SIG-M5 (cell line): ENCODE measurements at places on chromosomes 3 and 15.

- DNase-seq, result no peak
These were observed 6.6 kb downstream of the ISG20 start for GRCh38 chr15:88645171-88646087.

DNA sequence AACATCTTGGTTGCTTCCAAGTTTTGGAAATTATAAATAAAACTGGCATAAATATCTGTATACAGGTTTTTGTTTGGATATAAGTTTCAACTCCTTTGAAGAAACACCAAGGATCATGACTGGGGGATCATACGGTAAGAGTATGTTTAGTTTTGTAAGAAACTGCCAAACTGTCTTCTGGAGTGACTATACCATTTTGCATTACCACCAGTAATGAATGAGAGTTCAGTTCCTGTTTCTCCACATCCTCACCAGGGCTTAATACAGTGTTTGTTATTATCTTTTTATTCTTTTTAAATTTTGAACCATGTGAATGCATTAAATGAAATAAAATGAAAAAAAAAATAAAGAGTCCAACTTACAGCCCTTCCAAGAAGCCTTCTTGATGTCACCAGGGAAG lies 3.7 kb upstream of the ANKUB1 start:
- no peak for DNase-seq

- no peak for DNase-seq
These were observed 315.9 kb upstream of the SEMA6D start for GRCh38 chr15:47401427-47401826.

DNA sequence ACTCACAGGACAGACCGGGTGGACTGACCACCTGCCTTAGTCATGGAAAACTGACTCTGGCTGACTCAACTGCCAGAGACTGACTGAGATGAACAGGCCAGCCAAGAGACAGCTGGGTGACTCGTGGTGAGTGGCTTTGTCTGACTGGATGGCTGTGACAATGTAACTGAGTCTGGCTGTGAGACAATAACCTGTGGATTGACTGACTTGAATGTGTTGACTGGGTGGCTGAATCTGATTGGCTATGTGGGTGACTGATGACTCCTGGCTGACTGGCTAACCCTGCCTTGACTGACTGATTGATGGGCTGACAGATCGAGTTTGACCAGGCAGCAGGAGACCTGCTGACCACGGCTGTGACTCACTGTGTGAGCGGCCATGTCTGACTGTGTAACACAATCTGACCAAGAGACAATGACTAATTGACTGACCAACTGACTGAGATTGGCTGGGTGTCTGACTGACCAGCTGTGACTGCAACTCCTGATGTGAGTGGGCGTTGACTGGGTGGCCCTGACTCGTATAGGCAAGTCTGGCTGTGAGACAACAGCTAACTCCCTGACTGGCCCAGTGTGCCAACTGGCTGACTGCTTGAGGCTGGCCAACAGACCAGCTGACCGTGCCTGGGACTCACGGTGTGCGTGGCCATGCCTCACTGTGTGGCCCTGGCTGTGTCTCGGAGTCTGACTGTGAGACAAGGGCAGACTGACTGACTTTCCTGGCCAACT lies 509.1 kb downstream of the SHQ1 start:
- no peak for DNase-seq

GRCh38 chr3:46096781-46097180 lies 69.5 kb upstream of the XCR1 start:
- no peak for DNase-seq

- DNase-seq, result no peak
These were observed 17.1 kb downstream of the LIMD1 start for GRCh38 chr3:45611628-45612081.

GRCh38 chr3:126956361-126956760 lies 26.6 kb upstream of the PLXNA1 start:
- DNase-seq, result no peak

DNA sequence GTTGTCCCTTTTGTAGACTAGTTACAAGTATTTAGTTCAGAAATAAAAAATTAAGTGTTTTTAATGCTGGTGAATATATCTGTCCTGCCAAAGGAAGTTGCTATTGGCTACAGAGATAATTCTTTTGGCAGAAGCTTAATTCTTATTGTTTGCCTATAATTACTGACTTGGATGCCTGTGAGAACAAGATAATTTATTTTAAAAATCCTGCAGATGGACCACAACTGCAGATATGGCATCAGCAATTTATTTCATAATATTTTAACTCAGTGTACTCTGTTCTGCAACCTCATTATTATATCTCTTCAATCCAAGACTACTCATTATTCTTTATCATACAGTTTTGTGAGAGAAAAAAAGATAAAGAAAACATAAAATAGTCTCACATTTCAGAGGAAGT lies 789.8 kb downstream of the NAALADL2 start:
- DNase-seq, result no peak

DNA sequence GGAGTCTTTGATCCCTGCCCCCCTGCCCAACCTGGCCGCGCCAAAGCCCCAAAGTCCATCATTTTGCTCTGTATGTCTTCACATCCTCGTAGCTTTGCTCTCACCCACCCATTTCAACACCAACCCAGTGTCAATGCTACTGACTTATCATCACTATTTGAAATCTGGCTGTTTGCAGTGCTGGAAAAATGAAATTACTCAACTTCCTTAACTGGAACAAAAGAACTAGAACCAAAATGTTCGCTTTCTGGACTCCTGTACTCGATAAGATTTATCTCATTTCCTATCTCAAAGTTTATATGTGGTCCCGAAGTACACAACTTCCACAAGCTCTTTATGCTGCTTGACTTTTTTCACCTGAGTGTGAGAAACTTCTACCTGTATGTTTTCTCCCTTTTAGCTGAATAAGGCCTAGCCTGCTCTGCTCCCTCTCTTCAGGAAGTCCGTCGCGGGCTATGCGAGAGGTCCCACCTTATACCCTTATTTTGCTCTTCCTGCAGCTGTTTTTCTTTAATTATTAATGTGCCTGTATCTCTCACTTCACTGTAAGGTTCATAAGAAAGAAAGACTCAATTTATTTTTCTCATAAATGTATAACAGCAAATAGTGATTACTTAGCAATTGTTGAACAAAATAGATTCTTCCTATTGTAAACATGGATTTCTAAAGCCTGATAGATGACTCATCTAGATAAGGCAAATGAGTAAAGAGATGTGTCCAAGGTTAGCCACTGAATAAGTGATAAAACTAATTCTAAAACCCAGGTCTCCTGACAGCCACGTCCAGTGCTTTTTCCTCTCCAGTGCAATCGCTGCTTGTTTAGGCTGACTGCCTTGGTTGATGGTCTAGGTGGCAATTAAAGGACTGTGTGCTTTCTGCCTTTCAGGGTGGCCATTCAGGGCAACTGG lies 464.1 kb upstream of the TPRG1 start:
- DNase-seq, result no peak

- no peak for DNase-seq
These were observed 40.5 kb downstream of the EXOG start for GRCh38 chr3:38536671-38537070.

DNA sequence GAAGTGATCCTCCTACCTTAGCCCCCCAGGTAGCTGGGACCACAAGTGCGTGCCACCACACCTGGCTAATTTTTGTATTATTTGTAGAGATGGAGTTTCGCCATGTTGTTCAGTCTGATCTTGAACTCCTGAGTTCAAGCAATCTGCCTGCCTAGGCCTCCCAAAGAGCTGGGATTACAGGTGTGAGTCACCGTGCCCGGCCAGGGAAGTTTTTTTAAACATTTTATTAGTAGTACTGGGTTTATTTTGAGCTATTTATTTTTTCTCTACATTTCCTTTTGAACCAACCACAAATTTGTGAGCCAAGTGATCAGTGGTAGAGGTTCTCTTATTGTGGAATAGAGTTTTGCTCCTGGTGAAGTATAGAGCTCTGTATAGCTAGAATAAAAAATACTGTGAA lies 33.7 kb downstream of the ARMC8 start:
- no peak for DNase-seq

GRCh38 chr15:76155731-76156130 lies 95.9 kb downstream of the TMEM266 start:
- no peak for DNase-seq

DNA sequence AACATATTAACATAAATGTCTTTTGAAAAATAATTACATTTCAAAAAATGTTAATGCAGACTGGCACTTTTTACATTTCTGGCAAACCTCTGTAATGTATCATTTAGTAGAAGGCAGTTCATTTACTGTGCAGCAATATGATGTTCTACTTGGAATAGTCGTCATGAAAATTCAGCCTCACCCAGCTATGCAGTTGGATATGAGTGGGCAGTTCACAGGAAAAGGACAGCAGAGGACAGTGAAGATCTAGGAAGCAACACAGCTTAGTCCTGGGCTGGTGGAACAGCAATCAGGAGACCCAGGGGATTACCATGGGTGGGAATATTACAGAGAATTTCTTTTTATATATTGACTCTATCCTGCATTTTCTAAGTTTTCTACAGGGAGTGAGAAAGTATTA lies 63.6 kb downstream of the ANO10 start:
- DNase-seq, result no peak

DNA sequence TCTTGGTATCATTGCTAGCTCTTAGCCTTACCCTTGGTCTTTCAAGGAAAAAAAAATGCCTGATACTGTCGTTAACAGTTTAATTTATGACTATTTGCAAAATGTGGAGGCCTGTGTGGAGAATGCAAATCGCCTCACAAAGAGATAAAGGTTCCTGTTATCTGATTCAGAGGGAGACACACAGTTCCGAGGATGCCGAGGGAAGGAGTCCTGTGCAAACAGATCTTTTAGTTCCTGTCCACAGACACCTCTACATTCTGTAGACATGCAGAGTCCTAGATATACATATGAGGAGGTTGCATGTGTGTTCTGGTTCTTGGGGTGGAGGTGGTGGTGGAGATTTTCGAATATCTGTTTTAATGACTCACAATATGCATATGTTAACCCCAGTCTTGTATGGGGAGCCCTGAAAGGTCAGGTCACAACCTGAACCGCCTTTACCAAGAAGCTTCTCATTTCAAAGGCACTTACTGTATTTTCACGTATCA lies 5.7 kb downstream of the NR2F2 start:
- DNase-seq, result no peak

GRCh38 chr3:72212396-72212795 lies 427.4 kb upstream of the PROK2 start:
- DNase-seq, result no peak

DNA sequence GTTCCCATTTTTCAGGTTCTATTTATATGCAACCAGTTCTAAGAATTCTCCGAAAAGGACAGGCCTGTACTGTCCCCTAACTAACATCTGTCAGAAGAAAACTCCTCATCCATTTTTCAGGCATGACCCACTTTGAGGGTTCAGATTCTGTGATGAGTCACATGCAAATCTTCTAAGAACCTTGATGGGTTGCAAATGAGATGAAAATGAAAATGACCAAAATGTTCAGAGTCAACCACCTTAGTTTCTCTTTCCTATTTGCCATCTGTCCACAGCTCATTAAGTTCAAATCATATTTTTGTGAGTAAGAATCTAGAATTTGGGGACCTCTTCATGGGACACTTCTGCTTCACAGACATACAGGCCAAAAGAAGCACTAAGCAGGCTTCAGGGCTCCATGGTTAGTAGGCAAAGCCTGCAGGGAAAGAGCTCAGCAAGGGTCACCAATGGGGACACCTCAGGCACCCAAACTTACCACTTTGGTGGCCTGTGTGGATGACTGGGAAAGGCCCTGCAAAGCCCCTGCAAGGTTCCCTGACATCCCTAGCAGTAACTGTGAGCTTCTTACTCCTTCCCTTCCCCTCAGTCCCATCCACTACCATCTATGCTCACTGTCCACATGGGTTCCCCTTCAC lies 122.0 kb downstream of the WDR76 start:
- DNase-seq, result no peak

GRCh38 chr3:186385856-186386602 lies 24.0 kb upstream of the DGKG start:
- DNase-seq, result no peak

DNA sequence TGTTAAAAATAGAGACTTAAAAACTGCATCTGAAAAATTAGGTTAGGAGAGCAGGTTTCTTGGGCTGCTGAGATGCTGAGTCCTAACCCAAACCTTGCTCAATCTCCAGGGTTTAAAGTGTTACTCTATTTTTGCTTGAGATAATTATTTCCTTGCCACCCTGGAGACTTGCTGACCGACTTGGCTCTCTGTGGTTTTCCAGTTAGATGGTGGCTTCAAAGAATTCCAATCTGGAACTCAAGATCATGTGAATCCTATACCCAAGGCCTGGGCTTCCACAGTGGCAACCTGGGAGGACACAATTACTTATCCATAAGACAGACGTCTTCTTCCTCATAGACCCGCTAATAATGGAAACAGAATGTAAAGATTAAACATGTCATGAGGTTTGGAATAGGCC lies 47.7 kb downstream of the SUMF1 start:
- DNase-seq, result no peak

DNA sequence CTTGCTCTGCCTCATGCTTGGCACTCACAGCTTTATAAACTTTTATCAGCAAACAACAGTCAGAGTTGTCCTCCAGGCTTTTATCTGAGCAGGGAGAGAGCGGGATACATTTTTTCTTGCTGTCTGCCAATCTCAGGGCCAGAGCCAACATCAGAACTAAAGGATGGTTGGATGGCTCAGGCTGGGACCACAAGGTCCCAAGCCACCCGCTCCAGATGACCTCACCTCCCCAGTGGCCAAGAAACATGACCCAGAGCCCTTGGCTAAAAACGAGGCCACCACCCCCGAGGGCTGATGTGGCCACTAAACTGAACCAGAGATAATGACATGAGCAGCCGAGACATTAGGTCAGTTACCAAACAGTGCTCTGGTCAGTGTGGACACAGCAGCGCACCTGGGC lies 18.8 kb upstream of the SPATA12 start:
- no peak for DNase-seq

DNA sequence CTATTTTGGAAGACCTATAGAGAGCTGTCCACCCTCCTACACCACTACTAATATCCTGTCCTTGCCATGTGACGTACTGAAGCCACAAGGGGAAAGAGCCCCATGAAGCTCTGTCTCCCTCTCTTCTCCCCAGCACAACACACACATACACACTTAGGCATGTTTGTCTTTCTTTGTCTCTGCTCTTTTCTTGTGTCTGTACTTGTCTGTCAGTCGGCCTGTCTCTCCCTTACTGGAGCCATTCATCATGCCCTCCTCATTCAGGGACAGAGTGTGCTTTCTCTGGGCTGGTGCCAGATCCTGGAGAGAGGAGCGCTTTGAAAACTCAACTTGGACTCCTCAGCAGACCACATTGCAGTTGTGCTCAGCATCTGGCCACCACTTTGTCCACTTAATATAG lies 47.6 kb downstream of the PSMD6 start:
- no peak for DNase-seq
